Stimulated activated CD8-positive, alpha-beta memory T cell treated with anti-CD3 and anti-CD28 coated beads, Interleukin-4, amount 100 ng/mL, for 1 hour (primary cell): ENCODE measurements at places on chromosomes 7 and 10.

DNA sequence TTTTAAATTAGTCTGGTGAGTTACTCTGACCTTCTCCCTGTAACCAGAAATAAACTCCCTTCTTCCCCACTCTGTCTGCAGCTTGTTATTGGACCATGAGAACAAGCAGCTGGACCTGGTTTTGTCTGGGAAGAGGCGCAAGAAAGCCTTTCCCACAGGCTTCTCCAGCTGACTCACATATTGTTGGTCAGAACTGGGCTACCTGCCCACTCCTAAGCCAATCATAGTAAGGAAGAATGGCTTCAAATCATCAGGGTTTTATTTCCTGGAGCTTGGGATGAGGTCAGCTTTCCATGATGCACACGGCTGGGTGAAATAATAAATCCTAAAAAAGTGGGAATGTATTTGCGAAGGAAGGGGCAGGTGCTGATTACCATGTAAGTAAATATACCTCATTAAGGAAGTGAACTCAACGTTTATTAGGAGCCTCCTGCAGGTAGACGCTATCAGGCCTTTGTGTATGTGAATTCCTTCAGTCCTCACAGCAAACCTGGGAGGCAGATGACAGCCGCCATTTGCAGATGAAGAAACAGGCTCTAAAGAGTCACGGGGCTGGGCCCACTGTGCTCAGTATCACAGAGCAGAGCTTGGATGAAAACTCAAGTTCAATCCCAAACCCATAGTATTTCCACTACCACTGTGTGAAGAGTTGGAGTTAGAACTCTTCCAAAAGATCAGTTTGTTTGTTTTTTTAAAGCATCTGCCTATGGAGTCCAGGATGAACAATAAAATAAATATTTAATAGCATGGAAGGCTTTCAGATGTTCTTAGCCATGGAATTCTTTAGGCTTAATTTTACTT lies 32.8 kb downstream of the IL15RA start:
- DNase-seq: no peak

- DNase-seq: no peak
Observed at GRCh38 chr7:87456247-87456646, 19.2 kb downstream of the ABCB4 start.

- no peak for DNase-seq
Observed at GRCh38 chr10:71478813-71479365, 82.2 kb downstream of the CDH23 start.

DNA sequence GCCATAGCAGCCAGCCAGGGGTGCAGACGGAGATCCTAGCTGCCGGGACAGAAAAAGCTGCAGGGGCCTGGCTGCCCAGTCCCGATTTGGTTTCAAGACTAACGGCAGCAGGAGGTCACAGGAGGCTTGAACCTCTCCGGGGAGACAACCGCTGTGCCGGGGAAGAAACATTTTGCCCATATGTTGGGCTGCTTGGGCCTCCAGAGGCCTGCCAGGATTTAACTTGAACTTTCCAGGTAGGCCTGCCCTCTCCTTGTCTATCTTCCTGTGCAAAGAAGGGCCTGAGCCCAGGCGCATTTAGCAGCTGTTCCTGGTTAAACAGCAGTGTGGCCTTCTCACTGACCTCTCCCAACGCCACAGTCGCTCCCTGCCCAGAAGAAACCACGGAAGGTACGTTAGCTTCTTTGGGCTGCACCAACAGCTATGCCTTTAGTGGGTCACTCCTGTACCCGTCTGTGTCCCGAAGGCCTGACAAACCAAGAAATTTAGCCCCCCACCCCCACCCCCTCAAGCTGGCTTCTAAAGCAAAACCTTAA lies 17.1 kb upstream of the PTF1A start:
- DNase-seq: no peak

- no peak for DNase-seq
Observed at GRCh38 chr7:103833401-103833800, 156.1 kb downstream of the RELN start.
